ENCODE measurements at places on chromosomes 6 and 20. TPM values are rescaled to one million over a fixed set of nuclear protein-coding genes. Genes with fewer than 3 reads are reported as not detected.

The GPR63 gene
- total RNA-seq, result 0.69 TPM

DNA sequence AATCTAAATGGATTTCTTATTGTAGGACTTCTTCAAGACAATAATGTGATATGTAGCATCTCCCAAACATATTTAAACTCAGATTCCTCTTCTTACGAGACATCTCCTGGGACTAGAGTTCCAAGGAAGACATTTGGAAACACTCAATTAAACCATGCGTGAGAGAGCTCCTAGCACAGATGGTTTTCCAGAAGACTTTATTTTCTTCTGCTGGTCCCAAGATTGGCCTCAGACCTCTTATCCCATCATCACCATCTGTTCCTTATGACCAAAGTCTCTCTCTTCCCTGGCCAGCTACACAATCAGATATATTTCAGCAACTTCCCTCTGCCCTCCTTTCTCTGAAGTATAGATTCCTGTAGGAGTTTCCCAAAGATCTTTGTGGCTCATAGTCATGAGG lies 93.2 kb upstream of the JARID2 start:
- H3K4me3 ChIP-seq, result no peak overlapping the region
- no peak overlapping the region for H3K27ac ChIP-seq
- no peaks in the 10 kb centered on the region for H3K36me3 ChIP-seq

The LCA5 gene
- total RNA-seq, result 4.8 TPM

The TMEM244 gene
- total RNA-seq, result not detected

The GNMT gene
- total RNA-seq, result 0.54 TPM

DNA sequence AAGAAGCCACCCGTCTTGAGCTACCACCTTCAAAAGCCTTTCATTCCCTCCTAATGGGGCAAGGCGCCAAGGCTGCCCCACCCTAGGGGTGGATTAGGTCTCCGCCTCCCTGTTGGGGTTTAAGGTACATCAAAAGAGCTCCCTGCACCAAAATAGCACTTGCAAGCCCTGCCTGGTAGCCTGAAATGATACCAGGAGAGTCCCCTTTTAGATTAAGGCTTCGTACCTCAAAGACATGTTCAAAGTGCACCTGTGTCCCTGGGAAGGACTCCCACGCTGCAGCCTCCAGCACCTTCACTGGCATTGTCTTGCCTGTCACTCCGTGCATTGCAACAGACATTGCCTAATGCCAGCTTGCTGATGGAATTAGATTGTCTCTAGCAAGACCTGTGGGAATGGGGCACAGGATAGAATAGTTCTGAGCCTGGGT lies 15.7 kb upstream of the CDKN1A start:
- H3K27ac ChIP-seq, result no peak overlapping the region
- peaks cover 4% of the 10 kb centered on the region for H3K4me1 ChIP-seq
- no peaks in the 10 kb centered on the region for H3K27me3 ChIP-seq
- no peak overlapping the region for H3K4me3 ChIP-seq
- no peaks in the 10 kb centered on the region for H3K36me3 ChIP-seq
- DNase-seq, result no peak

The DEFB125 gene
- not detected for total RNA-seq

The EFCAB8 gene
- 0.13 TPM for total RNA-seq

The DDX43 gene
- total RNA-seq, result 1.4 TPM
